ENCODE measurements at places on chromosomes 7 and 10. TPM values are rescaled to one million over a fixed set of nuclear protein-coding genes. Genes with fewer than 3 reads are reported as not detected.

- peaks cover 10% of the 10 kb centered on the region for H3K4me1 ChIP-seq
- peak overlapping the region; percentile 96 for H3K27ac ChIP-seq
- DNase-seq = no peak
- peaks cover 13% of the 10 kb centered on the region for H3K27me3 ChIP-seq
- no peaks in the 10 kb centered on the region for H3K36me3 ChIP-seq
These were observed 1.9 kb upstream of the SGMS1 start for GRCh38 chr10:50625649-50626132.

Gene FAM180A
- total RNA-seq = not detected

- DNase-seq = no peak
- no peaks in the 10 kb centered on the region for H3K4me1 ChIP-seq
- H3K36me3 ChIP-seq = no peaks in the 10 kb centered on the region
- peaks cover 6% of the 10 kb centered on the region for H3K27me3 ChIP-seq
- H3K27ac ChIP-seq = no peak overlapping the region
These were observed 8.8 kb upstream of the INTS1 start for GRCh38 chr7:1512781-1513656.

- H3K27me3 ChIP-seq = peaks cover 2% of the 10 kb centered on the region
- H3K36me3 ChIP-seq = peaks cover 4% of the 10 kb centered on the region
- peaks cover 7% of the 10 kb centered on the region for H3K4me1 ChIP-seq
- H3K4me3 ChIP-seq = no peak overlapping the region
- no peak for DNase-seq
These were observed 196.1 kb upstream of the PRKCQ start for GRCh38 chr10:6776170-6776569.

GRCh38 chr7:7681191-7681935, 37.0 kb downstream of the RPA3 start:
- peak; percentile 21 for DNase-seq
- no peaks in the 10 kb centered on the region for H3K36me3 ChIP-seq
- H3K27ac ChIP-seq = peak overlapping the region; percentile 57

DNA sequence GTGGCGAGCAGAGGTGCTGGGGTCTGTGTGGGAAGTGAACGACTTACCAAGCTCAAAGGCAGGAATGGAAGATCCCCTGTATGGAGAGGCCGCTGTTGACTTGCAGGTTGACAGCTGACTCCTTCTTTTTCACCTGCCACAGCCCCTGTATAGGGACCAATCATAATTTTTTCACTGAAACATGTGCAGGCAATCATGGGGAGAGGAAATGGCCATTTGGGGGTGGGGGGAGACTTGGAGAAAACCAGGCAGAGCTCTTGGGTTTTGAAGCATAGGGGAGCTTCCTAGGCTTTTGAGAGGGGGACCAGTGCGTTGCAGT, 101.4 kb downstream of the WDR37 start:
- no peaks in the 10 kb centered on the region for H3K36me3 ChIP-seq
- no peak for DNase-seq
- peaks cover 4% of the 10 kb centered on the region for H3K27me3 ChIP-seq
- H3K4me3 ChIP-seq = no peak overlapping the region
- no peaks in the 10 kb centered on the region for H3K4me1 ChIP-seq

GRCh38 chr7:127252778-127253280, at the start of gene GRM8:
Gene GRM8 (minus strand): TSS chr7:127252941.
- peak; percentile 50 for DNase-seq
- peaks cover 9% of the 10 kb centered on the region for H3K27me3 ChIP-seq
- H3K36me3 ChIP-seq = no peaks in the 10 kb centered on the region
- peaks cover 7% of the 10 kb centered on the region for H3K4me1 ChIP-seq
- no peak within 1 kb of the TSS for H3K27ac ChIP-seq

- no peak for DNase-seq
- no peaks in the 10 kb centered on the region for H3K4me1 ChIP-seq
- H3K36me3 ChIP-seq = no peaks in the 10 kb centered on the region
- H3K27ac ChIP-seq = no peak overlapping the region
- H3K4me3 ChIP-seq = no peak overlapping the region
These were observed 9.7 kb downstream of the HYCC1 start for GRCh38 chr7:23004247-23004520.

- DNase-seq = no peak
- no peak overlapping the region for H3K27ac ChIP-seq
- no peak overlapping the region for H3K4me3 ChIP-seq
- peaks cover 22% of the 10 kb centered on the region for H3K4me1 ChIP-seq
- H3K27me3 ChIP-seq = peaks cover 3% of the 10 kb centered on the region
These were observed 12.1 kb upstream of the SHH start for GRCh38 chr7:155824227-155824886.

Gene SPDYE2
- not detected for total RNA-seq

DNA sequence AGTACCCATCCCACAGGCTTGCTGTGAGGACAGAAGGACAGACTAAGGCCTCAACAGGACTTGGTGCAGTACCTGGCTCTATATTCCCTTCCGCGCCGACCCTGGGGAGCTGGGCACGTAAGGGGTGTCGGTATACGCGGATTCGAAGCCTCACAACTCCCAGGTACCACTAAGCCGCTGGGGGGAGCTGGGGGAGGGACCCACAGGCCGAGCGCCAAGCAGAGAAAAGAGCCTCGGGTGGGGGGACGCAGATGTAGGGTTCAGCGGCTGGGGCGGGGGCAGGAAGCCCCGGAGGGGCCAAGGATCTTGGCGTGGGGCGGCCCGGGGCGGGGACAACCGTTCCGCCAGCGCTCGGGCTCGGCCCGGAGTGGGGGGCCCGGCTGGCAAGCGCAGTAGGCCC, 126.4 kb upstream of the ZNF746 start:
- H3K27ac ChIP-seq = peak overlapping the region; percentile 48
- H3K36me3 ChIP-seq = peaks cover 22% of the 10 kb centered on the region
- DNase-seq = peak; percentile 22

- peaks cover 32% of the 10 kb centered on the region for H3K4me1 ChIP-seq
- DNase-seq = no peak
- no peaks in the 10 kb centered on the region for H3K36me3 ChIP-seq
- peaks cover 1% of the 10 kb centered on the region for H3K27me3 ChIP-seq
- no peak overlapping the region for H3K4me3 ChIP-seq
- no peak overlapping the region for H3K27ac ChIP-seq
These were observed 35.4 kb downstream of the KLF6 start for GRCh38 chr10:3749600-3749999.

DNA sequence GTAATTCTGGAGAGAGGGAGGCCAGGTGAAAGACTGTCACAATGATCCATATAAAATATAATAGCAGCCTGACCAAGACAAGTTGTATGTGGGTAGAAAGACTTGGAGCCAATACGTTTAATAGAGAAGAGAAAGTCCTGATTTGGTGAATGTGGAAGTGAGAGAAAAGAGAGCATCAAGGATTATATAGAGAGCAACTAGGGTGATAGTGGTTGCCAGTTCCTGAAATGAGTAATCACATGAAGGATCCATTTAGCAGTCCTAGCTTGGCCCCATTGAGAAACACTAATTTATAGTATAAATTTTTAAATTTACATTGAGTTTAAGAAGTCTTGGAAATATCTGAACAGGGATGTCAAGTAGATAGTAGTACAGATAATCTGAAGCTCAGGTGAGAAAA, 74.0 kb downstream of the AASS start:
- H3K4me1 ChIP-seq = no peaks in the 10 kb centered on the region
- H3K36me3 ChIP-seq = peaks cover 5% of the 10 kb centered on the region
- H3K27me3 ChIP-seq = no peaks in the 10 kb centered on the region
- no peak overlapping the region for H3K4me3 ChIP-seq
- no peak overlapping the region for H3K27ac ChIP-seq

Gene PRKAG2
- 16.0 TPM for total RNA-seq

GRCh38 chr7:11355399-11356005, 381.8 kb downstream of the PHF14 start:
- peaks cover 4% of the 10 kb centered on the region for H3K36me3 ChIP-seq
- no peaks in the 10 kb centered on the region for H3K27me3 ChIP-seq
- no peak overlapping the region for H3K27ac ChIP-seq
- DNase-seq = no peak
- H3K4me3 ChIP-seq = no peak overlapping the region

DNA sequence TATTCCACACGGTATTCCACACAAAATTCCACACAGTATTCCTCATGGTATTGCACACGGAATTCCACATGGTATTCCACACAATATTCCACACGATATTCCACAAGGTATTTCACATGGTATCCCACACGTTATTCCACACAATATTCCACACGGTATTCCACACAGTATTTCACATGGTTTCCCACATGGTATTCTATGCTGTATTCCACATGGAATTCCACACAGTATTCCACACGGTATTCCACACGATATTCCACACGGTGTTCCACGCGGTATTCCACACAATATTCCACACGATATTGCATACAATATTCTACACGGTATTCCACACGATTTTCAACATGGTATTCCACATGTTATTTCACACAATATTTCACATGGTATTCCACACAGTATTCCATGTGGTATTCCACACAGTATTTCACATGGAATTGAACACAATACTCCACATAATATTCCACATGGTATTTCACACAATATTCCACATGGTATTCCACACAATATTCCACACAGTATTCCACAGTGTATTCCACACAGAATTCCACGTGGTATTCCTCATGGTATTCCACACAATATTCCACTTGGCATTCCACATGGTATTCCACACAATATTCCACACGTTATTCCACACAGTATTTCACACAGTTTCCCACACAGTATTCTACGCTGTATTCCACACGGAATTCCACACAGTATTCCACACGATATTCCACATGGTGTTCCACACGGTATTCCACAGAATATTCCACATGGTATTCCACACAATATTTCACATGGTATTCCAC, 136.0 kb upstream of the CHST15 start:
- H3K4me3 ChIP-seq = no peak overlapping the region
- no peak for DNase-seq
- H3K27ac ChIP-seq = no peak overlapping the region
- H3K36me3 ChIP-seq = no peaks in the 10 kb centered on the region
- peaks cover 14% of the 10 kb centered on the region for H3K4me1 ChIP-seq
- H3K27me3 ChIP-seq = peaks cover 6% of the 10 kb centered on the region

- no peak overlapping the region for H3K27ac ChIP-seq
- H3K4me1 ChIP-seq = peaks cover 5% of the 10 kb centered on the region
- H3K36me3 ChIP-seq = peaks cover 9% of the 10 kb centered on the region
- peaks cover 2% of the 10 kb centered on the region for H3K27me3 ChIP-seq
These were observed 49.1 kb downstream of the PRKCQ start for GRCh38 chr10:6530966-6531365.

DNA sequence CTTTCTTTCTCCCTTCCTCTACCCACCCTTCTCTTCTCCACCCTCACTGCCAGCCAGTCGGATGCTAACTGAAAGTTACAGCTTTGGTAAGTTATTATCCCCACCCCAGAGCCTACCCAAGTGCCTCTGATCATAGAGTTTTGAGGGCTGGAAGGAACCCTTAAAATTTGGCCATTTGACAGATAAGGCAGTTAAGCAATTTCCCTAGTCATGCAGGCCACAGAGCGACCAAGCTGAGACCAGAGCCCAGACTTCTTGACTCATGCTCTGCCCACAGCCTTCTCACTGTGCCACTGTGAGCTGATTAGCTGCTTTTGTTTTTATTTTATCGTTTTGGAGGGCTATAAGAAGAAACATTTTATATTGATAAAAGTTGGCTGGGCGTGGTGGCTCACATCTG, 17.2 kb downstream of the SAP25 start:
- H3K4me1 ChIP-seq = peaks cover 11% of the 10 kb centered on the region
- H3K36me3 ChIP-seq = peaks cover 28% of the 10 kb centered on the region
- DNase-seq = no peak

GRCh38 chr7:36658335-36659171, 65.7 kb downstream of the AOAH start:
- no peaks in the 10 kb centered on the region for H3K36me3 ChIP-seq
- H3K4me1 ChIP-seq = peaks cover 63% of the 10 kb centered on the region
- no peak for DNase-seq
- peak overlapping the region; percentile 96 for H3K27ac ChIP-seq
- peaks cover 8% of the 10 kb centered on the region for H3K27me3 ChIP-seq

DNA sequence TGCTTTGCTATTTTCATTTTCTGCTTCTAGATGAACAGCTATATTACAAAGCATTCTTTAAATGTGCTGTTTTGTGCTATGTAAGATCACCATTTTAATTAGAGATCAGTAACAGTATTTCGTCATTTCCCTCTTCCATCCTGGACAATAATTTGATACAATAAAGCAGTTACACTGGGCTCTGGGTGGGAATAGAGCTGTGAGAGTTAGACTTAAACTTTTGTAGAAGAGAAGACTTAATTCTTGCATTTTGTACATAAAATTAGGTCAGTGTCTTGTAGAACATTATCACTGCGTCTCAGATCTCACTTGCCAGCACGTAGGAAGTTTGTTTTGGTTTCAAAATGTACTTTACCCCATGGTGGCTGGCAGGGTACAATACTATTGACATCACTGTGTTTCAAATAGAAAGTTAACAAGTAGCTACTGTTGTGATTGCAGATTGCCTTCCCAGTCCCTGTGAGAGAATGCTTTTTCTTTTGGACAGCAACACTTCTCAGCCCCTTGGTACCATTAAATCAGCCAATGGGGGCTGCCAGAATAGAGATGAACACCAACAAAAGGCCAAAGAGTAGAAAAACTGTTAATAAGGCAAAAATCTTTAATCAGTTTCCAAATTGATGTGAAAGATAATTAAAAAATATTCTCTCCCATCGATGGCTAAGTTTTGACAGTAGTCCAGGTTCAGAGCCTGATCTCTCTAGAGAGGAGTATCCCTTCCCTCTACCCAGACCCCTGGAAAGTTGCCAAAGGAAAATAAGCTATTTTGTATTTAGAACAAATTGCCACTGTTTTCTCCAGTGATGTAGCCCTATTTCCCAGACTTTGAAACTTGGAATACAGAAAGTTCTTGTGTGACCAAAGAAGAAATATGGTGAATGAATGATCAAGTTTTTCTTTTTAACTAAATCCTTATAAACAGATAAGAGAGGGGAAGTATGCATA, 35.1 kb downstream of the SMNDC1 start:
- no peaks in the 10 kb centered on the region for H3K36me3 ChIP-seq
- no peak for DNase-seq
- peaks cover 3% of the 10 kb centered on the region for H3K4me1 ChIP-seq
- no peaks in the 10 kb centered on the region for H3K27me3 ChIP-seq

DNA sequence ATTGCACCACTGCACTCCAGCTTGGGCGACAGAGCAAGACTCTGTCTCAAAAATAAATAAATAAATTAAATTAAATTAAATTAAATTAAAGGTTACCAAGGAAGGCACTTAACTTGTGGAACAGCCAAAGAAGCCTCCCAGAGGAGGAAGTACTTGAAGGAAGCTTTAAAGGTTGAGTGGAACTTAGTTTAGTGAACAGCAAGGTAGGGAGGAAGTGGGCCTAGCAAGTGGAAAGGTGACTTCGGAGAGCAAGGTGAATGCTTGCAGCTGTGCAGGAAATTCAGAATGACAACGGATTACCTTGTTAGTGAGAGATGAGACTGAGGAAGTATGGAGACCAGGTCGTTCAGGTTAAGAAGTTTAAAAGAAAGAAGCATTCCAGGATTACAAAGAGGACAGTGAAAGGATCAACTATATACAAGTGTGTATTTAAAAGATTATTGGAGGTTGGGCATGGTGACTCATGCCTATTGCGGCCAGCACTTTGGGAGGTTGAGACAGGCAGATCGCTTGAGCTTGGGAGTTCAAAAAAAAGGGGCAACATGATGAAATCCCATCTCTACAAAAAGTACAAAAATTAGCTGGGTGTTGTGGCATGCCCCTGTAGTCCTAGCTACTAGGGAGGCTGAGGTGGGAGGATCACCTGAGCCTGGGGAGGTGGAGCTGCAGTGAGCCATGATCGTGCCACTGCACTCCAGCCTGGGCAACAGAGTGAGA, 12.8 kb upstream of the RPEL1 start:
- H3K4me1 ChIP-seq = peaks cover 13% of the 10 kb centered on the region
- H3K36me3 ChIP-seq = peaks cover 3% of the 10 kb centered on the region
- no peak for DNase-seq
- H3K27ac ChIP-seq = peak overlapping the region; percentile 40
- H3K4me3 ChIP-seq = no peak overlapping the region

GRCh38 chr10:35626971-35627507, 15.1 kb downstream of the FZD8 start:
- no peak overlapping the region for H3K4me3 ChIP-seq
- no peak for DNase-seq
- H3K36me3 ChIP-seq = peaks cover 4% of the 10 kb centered on the region
- H3K4me1 ChIP-seq = no peaks in the 10 kb centered on the region
- no peak overlapping the region for H3K27ac ChIP-seq
